Uterine smooth muscle cell (primary cell): ENCODE measurements at places on chromosomes 16 and 17. TPM values are rescaled to one million over a fixed set of nuclear protein-coding genes. Genes with fewer than 3 reads are reported as not detected.

The TLCD1 gene
- total RNA-seq: 2.0 and 3.8 TPM in 2 replicates

The KAT2A gene
- total RNA-seq: 8.7 and 10.7 TPM in 2 replicates

The MRC2 gene
- total RNA-seq: 208 and 563 TPM in 2 replicates

The FN3K gene
- 5.0 and 16.1 TPM in 2 replicates for total RNA-seq

The CD300H gene
- total RNA-seq: not detected in 2 replicates

The ABCC12 gene
- under 0.01 TPM in 1 of 2 replicates, not detected in the other for total RNA-seq

The SLC9A5 gene
- total RNA-seq: 1.4 and 2.9 TPM in 2 replicates

The CCL8 gene
- total RNA-seq: not detected in 2 replicates

The ASPHD1 gene
- 9.1 and 9.4 TPM in 2 replicates for total RNA-seq
